ENCODE measurements at places on chromosomes 7 and 10.

GRCh38 chr7:44263326-44264082 is 61.9 kb downstream of the CAMK2B start:
- DNase-seq: no peak

- no peak for DNase-seq
These were observed 35.0 kb downstream of the KIF11 start for GRCh38 chr10:92627845-92628480.

- no peak for DNase-seq
These were observed 5.7 kb downstream of the ZNF22 start for GRCh38 chr10:45006276-45007030.

GRCh38 chr7:71995111-71995510 is 417.0 kb downstream of the CALN1 start:
- DNase-seq: no peak

GRCh38 chr7:106041140-106041717 is 70.9 kb downstream of the SYPL1 start:
- DNase-seq: peak; percentile 75

DNA sequence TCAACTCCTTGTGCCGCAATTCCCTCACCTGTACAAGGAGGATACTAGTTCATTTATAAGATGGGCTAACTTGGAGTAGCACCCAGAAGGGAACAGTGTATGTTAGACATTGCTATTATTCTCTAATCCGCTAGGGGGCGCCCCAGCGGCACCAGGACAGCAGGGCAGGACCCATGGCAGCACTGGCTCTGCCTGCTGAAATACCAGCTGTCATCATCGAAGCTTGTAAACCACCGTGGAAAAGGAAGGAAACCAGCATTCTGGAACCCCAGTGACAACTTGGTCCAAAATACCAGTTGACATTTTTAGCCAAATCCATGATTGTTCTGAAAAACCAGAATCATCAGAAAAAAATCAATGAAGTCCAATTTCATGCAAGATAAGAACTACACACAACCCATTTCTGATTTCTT is 134.4 kb downstream of the ITGA8 start:
- peak; percentile 76 for DNase-seq

- no peak for DNase-seq
These were observed 320.4 kb downstream of the KCNMA1 start for GRCh38 chr10:77317221-77317620.

- DNase-seq: no peak
These were observed 233.1 kb downstream of the PARD3 start for GRCh38 chr10:34581801-34582532.

- DNase-seq: peak; percentile 46
These were observed 97.6 kb downstream of the PTN start for GRCh38 chr7:137245890-137246289.

GRCh38 chr10:30027057-30028005 is 32.1 kb downstream of the JCAD start:
- no peak for DNase-seq
